ENCODE measurements at places on chromosomes 4 and X.
A peak's percentile ranks its signal among the peaks of the same experiment; 100 is the strongest.

DNA sequence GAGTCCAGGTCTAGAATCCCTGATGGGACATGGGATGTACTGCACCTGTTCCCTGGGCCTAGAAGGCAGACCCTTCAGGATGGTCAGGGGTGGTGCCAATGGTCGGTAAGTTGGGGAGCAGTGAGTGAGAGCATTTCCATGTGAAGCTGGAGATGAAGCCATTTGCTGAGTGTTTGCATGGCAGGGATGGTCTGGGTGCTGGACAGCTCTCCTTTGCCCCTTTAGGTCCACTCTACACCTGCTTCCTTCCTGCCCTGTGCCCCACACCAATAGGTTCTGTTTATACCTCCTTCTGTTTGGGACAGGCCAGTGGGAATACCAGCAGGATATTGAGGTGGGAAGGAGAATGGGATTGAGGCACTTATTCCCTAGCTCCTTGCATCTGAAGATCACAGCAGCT, 181.3 kb downstream of the STK32B start:
- DNase-seq: no peak

GRCh38 chr4:61559396-61559795, 359.3 kb downstream of the ADGRL3 start:
- DNase-seq: no peak

DNA sequence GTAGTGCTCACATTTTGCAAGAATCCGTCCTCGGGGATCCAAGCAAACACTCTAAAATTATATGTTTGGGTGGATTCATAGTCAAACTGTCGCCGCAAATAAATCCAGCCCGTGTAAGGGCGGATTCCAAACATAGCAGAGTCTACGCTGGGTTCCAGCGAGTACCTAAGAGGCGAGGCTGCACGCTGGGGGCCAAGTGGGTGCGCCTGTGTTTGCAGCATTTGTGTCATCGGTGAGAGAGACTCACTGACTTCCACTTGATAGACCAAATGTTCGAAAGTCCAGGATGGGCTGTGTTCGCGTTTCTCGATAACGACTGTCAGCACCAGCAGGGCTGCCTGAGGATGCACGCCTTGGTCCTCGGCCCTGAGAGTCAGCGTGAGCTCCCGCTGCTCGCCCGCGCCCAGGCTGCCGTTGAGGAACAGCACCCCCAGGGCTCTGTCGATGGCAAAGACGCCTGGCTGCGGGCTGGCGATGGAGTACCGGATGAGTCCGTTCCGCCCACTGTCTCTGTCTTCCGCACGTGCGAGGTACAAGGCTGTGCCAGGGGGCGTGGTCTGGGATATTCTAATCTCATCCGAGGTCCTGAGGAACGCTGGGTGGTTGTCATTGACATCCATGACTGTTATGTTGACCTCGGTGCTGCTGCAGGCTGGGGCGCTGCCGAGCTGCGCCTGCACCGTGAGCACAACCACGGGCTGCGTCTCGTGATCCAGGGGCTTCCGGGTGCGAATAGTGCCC, 158.7 kb downstream of the DCHS2 start:
- DNase-seq: peak; percentile 3

DNA sequence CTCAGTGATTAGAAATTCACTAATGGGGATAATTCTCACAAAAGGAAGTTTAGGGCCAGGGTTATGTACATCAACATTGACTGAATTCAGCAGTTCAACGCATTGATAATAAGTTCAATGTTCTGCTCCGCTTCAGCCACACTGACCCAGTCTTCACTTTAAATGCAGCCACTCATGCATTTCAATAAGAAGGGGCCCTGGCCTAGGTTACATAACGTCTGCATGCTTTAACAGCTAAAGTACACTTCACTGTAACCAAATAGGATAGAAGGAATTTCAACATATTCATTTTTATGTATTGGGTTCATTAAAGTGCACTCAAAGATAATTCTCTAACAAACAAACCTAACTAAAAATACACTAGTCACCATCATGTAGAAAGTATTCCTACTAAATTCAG, 12.8 kb upstream of the TSPAN7 start:
- DNase-seq: no peak

GRCh38 chr4:2786794-2787229, 6.1 kb upstream of the SH3BP2 start:
- DNase-seq: no peak

- DNase-seq: peak; percentile 3
Measured at GRCh38 chrX:14095702-14096101, 66.0 kb upstream of the GEMIN8 start.

- DNase-seq: no peak
Measured at GRCh38 chr4:185205697-185206342, 2.0 kb upstream of the CFAP97 start.

- DNase-seq: no peak
Measured at GRCh38 chr4:1592709-1593417, 91.2 kb downstream of the FAM53A start.

DNA sequence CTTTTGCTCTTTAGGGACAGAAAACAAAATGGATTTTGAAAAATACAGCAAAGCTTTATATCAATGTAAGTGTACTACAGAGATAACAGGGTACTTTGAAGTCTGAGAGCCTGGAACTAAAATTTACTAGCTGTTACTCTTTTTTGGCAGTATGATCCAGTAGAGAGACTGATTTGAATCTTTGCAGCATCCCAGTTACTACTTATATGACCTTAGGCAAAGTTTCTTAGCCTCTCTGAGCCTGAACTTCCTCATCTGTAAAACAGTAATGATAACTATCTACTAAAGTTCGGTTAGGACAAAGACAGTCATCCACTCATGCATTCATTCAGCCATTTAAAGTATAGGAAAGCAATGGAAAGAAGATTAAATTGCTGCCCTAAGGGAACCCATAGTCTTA, 10.1 kb downstream of the BRWD3 start:
- DNase-seq: no peak

DNA sequence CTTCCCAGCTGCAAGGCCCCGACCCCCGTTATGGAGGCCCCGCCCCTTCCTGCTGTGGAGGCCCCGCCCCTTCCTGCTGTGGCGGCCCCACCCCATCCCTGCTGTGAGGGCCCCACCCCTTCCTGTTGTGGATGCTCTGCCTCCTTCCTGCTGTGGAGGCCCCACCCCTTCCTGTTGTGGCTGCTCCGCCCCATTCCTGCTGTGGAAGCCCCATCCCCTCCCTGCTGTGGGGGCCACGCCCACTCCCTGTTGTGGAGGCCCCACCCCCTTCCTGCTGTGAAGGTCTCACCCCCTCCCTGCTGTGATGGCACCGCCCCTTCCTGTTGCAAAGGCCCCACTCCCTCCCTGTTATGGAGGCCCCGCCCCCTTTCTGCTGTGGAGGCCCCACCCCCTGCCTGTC, 104.9 kb upstream of the PSAPL1 start:
- DNase-seq: peak; percentile 28

DNA sequence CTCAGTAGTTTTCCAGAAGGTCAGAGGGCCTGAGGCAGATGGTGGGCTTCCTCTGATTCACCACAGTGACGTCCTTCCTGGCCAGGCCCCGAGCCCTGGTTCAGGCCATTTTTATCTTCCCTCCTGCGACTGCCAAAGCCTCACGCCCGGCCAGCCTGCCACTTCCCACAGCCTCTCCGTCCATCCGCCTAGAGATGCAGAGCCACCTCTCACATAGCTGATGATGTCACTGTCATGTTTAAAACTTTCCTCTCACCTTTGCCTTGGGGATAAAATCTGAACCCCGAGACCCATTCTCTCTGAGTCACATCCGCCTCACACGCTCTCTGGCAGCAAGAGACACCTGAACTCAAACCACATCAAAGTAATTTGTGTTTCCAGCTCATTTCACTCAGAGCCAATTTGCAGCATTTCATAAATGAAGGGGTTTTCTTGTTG, 175.3 kb downstream of the QDPR start:
- peak; percentile 58 for DNase-seq

DNA sequence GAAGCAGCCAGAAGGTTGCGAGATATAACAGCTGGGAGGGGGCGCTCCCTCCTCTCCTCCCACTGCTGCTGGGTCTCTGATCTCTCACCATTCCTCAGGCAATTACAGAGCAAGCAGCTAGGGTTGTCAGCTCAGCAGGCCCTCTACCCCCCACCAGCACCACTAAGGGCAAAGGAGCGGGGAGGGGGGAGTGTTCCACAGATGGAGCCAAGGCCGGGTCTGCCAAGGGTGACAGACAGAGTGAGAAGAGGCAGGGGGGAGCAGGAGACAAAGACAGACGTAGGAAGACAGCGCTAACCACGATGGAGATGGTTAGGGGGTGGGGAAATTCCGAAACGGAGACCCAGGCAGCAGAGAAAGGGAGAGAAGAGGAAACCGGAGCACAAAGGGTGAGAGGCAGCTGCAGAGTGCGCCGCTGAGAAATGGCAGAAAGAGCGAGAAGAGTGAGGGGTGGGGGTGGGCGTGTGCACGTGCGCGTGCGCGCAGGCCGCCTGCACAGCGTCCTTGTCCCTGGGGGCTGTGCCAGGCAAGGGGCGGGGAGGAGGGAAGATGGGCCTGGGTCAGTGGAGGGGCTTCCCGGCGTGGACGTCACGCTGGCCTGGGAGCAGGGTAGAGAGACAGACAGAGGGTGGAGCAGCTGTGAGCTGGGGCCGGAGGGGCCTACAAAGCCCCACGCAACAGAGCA, 6.9 kb downstream of the L1CAM start:
- no peak for DNase-seq

- DNase-seq: no peak
Measured at GRCh38 chr4:52675111-52675510, 16.0 kb upstream of the USP46 start.

- DNase-seq: no peak
Measured at GRCh38 chrX:134601240-134601765, 57.0 kb downstream of the PLAC1 start.

GRCh38 chrX:144730471-144730870, 516.8 kb upstream of the SPANXN1 start:
- DNase-seq: no peak

GRCh38 chrX:356385-357034, 30.2 kb downstream of the PPP2R3B start:
- no peak for DNase-seq

GRCh38 chrX:114334473-114334982, 249.4 kb upstream of the HTR2C start:
- DNase-seq: no peak

GRCh38 chr4:2615821-2616220, 79.4 kb downstream of the FAM193A start:
- DNase-seq: no peak

- DNase-seq: no peak
Measured at GRCh38 chrX:619451-619811, 11.2 kb upstream of the SHOX start.

Measured in T-helper 9 cell (primary cell).